Hematopoietic multipotent progenitor cell treated with erythropoietin and hydrocortisone succinate and interleukin-3 and kit ligand, for 15 days (in vitro differentiated cells): ENCODE measurements at places on chromosomes 4 and X.

GRCh38 chr4:987624-988513 is 1.0 kb downstream of the IDUA start:
- no peak for DNase-seq

DNA sequence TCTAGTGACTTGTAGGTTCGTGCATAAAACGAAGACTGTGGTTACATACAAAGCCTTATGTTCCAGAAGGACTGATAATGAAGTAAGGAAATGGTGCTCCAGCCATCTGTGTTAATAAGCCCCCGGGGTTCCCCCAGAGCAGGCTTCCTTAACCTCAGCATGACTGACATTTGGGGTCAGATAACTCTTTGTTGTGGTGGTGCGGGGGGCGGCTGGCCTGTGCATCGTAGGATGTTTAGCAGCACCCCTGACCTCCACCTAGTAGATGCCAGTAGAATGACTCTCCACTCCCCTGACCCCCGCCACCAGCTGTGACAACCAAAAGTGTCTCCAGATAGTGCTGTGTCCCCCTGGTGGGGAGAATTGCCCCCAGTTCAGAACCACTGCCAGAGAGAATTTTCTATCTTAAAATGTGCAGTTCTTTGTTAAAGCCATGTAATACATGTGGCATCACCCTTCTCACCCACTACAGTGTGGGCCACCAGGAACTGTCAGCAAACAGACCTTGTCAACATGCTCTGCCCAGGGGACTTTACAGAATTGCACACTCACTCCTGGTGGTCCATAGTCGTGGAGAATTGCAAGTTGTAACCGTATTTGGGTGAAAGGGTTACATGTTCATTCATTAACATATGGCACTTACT is 7.5 kb downstream of the SH3KBP1 start:
- no peak for DNase-seq

DNA sequence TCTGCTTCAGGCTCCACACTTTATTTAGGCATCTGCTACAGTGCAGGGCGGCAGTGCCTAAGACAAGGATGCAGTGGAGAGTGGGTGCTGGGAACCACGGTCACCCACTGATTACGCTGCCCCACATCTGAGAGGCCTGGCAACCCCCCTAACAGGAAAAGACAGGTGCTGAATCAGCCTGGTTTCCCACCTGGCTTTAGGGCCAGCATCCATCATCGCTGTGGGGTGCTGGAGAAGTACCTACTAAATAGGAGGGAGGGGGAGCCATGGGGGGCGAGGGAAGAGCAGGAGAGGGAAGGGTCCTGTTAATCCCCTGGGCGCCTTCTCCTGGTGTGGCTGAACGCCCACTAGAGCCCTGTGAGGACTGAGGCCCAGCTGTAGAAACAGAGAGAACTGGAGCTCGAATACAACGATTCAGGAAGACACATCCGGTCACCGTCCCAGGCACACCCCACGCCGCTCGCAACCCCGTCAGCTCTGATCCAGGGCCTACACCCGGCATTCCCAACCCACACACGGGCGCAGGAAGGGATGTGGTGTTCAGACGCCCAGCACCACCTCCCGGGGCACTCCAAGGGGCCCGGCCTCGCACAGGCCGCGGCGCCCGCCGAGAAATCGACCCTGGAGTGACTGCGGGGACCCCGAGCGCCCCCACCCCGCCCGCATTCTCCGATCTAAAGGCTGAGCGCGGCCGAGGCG is 554 bp downstream of the DCTD start:
- DNase-seq: no peak

GRCh38 chrX:13376857-13377549 is 57.1 kb upstream of the ATXN3L start:
- no peak for DNase-seq

GRCh38 chr4:5469151-5469775 is 239.1 kb downstream of the EVC2 start:
- no peak for DNase-seq

GRCh38 chrX:116526010-116526409 is 63.2 kb upstream of the CT83 start:
- DNase-seq: no peak

- DNase-seq: no peak
Observed at GRCh38 chr4:19171832-19172231, 1079.9 kb upstream of the SLIT2 start.

GRCh38 chr4:850323-850945 is 24.5 kb upstream of the CPLX1 start:
- DNase-seq: no peak
